ENCODE measurements at places on chromosomes 2 and 18.
A peak's percentile ranks its signal among the peaks of the same experiment; 100 is the strongest.

GRCh38 chr2:152686321-152686720 is 30.9 kb downstream of the PRPF40A start:
- no peak for DNase-seq

GRCh38 chr2:120820263-120820952 is 84.7 kb downstream of the GLI2 start:
- peak; percentile 47 for DNase-seq

DNA sequence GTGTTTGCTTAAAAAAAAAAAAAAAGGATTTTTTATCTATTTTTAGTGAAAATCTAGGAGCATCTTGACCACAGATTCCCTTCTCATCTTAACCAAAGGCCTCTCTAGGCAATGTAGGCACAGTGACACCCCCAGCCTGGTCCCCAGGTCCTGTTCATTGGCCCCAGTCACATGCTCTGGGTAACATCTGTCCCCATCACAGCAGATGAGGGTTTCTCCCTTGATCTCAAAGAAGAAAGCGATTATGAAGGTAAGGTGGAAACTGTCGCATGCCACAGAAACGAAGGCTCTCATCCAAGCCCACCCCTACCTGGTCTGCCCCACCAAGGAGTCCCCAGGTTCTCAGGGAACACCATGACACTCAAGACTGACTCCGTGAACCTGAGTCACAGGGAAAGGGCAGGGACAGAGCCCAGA is 4.7 kb downstream of the HS6ST1 start:
- DNase-seq = no peak

DNA sequence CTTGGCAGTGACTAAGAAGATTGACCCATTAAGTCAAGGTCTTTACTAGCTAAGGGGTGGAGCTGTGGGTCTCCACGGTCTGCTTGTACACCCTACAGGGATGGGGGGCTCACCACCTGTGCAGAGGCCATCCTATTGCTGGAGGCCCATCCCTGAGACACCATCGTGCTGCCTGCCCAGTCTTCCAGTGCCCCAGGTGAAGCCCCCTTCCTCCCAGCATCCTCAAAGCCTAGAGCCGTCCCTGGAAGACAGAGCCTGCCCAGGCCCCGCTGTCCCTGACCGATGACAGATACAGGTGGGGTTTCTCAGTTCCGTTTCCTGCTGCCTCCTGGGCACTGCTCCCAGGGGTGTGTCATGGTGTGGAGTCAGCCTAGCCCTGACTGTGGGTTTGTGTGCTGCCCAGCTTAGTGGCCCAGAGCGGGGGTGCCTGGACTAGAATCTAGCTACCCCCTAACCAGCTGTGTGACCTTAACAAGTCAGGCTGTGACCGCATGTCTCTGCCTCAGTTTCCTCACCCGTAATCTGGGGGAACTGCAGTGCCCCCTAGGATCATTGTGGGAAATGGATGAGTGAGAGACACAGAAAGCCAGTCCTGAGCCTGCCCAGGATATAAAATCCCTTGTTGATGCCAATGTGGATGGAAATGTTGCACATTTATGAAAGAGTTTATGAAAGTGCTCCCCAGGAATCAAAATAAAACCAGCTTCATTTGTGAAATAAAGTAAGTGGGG is 2.0 kb downstream of the OTOS start:
- no peak for DNase-seq

DNA sequence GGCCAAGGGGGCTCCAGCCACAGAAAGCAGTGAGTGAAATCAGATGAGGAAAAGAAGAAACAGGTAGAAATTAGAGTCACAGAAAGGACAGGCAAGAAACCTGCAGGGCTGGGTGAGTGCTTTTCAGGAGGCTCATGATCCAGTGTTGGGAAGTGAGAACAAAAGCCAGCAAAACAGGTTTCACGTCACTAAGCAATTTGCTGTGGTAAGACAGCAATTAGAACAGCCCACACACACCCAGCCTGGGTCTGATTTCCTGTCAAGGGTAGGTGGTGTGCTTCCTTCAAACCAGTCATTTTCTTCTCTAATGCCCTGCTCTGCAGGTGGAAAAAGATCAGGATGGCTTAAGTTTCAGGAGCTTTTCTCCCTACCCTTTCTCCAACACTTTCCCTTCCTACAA is 52.9 kb upstream of the XDH start:
- DNase-seq = no peak

- DNase-seq = no peak
Observed at GRCh38 chr2:196431957-196432356, 207.6 kb upstream of the CCDC150 start.

- no peak for DNase-seq
Observed at GRCh38 chr2:127584047-127584446, 48.6 kb downstream of the MYO7B start.

DNA sequence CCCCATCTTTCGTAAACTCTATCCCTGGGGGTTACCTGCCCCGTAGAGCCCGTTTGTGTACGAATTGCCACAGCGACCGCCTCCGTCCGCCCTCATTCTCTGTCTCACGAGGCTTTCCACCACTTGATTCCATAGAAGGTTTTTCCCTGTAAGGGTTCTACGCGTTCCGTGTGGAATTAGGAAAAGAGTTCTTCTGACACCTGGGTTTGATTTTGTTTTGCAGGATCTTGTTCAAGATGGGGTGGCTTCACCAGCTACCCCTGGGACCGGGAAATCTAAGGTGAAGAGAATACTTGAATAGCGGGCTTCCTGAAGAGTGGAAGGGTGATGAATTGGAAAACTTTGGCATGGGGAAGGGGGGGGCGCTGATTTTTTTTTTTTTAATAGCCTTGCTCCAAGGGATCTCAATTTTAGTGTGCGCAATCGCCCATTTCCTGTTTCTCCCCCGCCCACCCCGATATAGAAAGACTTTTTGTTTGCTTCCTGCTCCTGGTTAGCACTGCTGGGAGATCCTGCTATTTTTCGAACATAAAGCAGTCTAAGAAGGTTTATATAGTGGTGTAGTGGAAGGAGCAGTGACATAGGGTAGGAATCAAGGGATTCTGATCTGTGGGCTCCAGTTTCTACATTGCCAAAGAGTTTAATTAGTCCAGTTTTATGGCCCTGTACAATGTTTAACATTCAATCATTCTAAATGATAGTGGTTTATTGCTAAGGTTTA is 564 bp downstream of the GCC2 start:
- DNase-seq = no peak
